ENCODE measurements at places on chromosomes 12 and 14.
A peak's percentile ranks its signal among the peaks of the same experiment; 100 is the strongest.

- no peak for DNase-seq
Observed at GRCh38 chr12:48105321-48105866, 485 bp downstream of the SENP1 start.

DNA sequence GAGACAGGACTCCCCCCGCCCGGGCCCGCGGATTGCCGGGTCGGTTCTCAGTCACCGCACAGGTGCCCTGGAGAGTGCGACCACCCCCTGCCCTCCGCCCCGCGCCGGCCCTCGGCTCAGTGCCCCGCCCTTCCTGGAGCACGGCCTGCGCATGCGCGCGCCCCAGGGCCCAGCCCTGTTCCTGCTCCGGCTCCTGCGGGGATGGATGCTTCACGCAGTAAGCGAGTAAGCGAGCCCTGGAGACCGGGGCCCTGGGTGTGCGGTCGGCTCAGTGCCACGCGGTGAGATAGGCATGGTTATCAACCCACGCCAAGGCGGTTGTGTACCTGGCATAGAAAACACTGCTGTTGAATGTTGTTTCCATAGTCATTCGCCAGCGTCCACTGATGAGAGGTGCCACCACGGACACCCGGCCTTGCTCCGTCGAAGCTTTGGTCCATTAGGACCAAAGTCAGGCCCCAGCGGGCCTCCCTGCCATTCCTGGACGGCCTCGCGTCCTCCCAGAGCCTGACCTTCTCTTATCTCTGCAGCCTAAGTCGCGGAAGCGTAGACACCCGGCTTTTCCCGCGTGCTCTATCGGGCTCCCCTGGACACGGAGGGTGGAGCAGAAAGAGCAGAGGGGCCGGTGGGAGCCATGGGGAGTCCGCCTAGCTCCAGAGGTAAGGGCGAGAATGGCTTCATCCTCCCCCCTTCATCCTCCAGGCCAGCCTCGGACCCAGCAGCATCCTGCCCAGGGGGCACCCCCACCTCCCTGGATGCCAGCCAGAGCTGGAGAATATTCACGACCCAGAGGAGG is 90.6 kb downstream of the PAPOLA start:
- DNase-seq, result no peak

- DNase-seq, result no peak
Observed at GRCh38 chr12:46214668-46215436, 54.0 kb downstream of the SLC38A1 start.

- DNase-seq, result no peak
Observed at GRCh38 chr12:71567537-71567936, 96.1 kb downstream of the ZFC3H1 start.

- peak; percentile 92 for DNase-seq
Observed at GRCh38 chr14:58749066-58749669, 111.4 kb downstream of the DACT1 start.

GRCh38 chr12:105930557-105931503 is 207.9 kb downstream of the NUAK1 start:
- DNase-seq, result no peak

GRCh38 chr14:104799244-104800014 is 1.5 kb upstream of the ZBTB42 start:
- no peak for DNase-seq

GRCh38 chr12:96396209-96396608 is 4.0 kb downstream of the CDK17 start:
- no peak for DNase-seq

DNA sequence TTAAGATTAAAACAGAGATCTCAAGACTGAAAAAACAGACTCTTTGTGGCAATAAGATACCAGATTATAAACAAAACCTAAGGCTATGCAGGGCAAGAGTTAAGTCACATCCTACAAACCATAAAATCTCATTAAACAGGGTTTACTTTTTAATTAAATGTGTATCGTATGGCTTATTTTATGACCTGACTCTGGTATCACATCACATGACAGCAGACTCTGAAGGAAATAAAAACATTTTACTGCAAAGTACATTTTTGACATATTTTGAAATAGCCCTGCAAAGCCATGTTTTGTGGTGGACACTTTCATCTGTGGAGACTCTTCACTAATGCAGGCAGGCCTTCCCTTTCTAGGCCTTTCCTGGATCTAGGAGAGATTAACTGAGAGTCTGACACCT is 327.6 kb upstream of the CLEC14A start:
- no peak for DNase-seq
